Foreskin keratinocyte (primary cell): ENCODE measurements at places on chromosomes 11 and 22. TPM values are rescaled to one million over a fixed set of nuclear protein-coding genes. Genes with fewer than 3 reads are reported as not detected.

- no peak for DNase-seq
These were observed 231.9 kb upstream of the ISX start for GRCh38 chr22:34834059-34834458.

DNA sequence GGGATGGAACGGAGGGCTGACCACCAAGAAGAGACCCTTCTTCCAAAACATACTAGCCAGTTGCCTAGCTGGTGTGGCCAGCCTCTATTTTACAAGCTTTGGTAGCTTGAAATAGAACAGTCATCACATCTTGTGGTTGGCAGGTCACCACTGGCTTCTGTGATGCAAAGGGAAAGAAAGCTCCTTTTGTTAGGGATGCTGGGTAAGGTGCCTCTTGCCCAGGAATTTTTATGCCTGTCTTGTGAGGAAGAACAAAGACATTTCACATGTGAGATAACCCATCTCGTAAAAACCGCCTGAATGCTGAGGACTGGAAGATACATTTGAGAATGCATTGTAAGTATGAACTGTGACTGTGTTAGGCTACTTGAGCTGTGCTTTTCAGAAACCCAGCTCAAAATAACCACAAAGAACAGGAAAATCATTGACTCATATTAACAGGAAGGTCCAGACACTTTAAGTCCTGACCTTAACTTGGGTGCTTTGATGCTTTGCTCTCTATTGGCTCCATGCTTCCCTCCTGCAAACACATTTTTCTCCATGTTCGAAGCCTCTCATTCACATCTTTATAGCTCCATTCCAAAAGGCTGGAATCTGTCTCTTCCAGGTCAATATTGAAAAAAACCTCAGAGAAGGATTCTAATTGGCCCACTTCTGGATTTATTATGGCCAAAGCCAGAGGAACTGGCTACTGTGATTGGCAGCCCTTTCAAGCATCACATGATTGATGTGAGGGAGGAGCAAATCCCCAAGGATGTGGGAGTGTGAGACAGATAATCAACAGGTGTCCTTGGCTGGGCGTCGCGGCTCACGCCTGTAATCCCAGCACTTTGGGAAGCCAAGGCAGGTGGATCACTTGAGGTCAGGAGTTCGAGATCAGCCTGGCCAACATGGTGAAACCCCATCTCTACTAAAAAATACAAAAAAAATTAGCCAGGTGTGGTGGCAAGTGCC is 53.9 kb downstream of the MICAL2 start:
- peak; percentile 90 for DNase-seq

DNA sequence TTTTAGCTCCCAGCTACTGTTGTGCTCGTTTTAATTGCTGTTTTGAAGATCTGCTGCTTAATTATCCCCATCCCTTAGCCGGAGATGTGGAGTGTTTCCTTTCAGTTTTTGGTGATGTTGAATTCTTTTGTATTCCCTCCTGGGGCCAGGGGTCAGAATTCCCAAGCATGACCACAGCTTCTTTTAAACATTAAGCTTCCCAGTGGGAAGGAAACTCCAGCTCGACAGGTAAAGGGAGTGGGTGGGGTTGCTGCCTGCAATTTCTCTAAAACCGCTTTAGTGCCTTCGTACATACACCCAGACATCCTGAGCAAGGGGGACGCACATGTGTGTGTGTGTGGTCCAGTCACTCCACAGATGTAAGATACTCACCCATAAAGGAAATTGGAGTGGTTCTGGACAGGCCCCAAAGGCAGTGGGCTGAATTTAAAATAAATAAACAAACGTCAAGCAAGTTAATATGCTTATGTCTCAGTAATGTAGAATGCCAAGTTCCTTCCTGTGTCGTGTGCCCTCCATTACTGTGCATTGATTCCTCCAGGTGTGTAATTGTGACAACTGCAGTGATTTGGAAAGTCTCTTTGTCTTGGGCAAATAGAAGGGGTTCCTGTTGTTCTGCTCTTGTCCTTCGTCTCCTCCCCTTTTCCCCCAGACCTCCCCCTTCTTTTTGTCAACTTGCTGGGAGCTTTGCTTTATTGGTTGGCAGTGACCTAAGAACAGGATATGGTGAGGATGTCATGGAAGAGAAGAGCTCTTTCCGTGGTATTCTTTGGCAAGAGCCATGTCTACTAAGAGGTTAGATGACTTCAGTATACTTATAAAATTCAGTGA is 19.2 kb upstream of the ADSL start:
- no peak for DNase-seq

GRCh38 chr11:76655501-76656049 is 15.0 kb downstream of the LRRC32 start:
- no peak for DNase-seq

- no peak for DNase-seq
These were observed 5.1 kb upstream of the LMO1 start for GRCh38 chr11:8268530-8269400.

DNA sequence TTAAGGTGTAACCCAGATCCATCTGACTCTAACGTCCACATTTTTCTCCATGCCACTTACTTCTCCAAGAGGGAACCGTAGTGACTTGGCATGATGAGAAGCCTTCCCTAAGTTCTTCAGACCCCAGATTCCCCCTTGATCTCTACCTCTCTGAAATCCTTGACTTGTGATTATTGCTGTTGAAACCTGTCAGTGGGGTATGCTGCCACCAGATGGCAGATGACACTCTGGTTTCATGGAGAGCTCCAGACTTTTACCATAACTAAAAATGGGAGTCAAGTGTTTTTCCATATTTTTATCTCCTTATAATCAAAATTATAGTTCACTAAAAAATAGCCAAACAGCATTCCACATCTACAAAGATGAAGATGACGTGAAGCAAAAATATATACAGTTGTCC is 504.2 kb downstream of the SOX6 start:
- no peak for DNase-seq

DNA sequence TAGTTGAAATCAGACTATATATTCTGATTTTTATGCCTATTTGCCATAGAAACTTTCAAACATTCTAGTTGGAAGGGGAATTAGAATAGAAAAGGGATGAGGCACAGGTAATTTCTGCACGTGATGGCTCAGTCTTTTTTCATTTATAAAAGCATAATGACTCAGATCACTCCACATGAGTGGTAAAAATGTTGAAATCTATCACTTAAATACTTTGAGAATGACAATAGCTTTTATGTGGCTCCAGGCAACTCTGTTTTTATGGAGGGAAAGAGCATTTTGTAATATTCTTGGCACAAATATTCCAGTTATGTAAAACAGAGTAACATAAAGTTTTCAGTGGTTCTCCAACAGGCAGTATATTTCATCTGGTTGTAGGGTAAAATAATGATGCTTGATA is 5.9 kb upstream of the MMP3 start:
- DNase-seq = peak; percentile 86

- DNase-seq = no peak
These were observed 1082.5 kb downstream of the BRD1 start for GRCh38 chr22:48744967-48745841.

- DNase-seq = no peak
These were observed 83.0 kb downstream of the AASDHPPT start for GRCh38 chr11:106160494-106160893.

- no peak for DNase-seq
These were observed 86.5 kb upstream of the E2F8 start for GRCh38 chr11:19327280-19327679.

DNA sequence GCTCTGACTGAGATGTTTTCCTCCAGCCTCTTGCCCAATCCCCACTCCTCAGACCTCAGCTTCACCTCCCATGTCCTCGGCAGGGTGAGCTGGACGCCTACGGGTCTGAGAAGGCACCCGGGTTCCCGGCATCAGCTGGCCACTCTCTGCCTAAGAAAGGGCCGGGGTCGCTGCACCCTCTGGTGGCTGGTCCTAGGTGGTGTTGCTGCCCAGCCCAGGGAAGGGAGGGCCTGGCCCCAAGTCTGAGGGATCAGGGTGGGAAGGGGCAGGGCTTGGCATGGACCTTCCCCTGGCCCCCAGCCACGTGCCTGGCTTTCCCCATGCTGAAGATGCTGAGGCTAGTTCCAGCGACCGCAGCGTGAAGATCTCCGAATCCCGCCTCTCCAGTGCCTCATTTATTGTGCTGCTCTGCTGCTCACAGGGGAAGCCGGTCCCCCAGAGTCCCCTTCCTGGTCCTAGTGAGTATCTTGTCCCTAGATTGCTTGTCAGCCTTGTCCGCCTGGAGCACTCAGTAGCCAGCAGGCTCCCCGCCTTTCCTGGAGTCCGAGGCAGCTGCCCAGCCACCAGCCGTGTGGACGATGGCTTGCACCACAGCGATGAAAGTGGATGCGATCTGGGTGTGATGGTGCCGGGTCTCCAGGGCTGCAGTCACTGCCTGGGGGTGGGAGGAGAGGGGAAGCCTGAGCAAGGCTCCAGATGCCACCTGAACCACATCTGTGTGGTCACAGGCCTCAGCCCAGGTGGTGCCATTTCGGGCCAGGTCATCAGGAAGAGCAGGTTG is 2.9 kb upstream of the GGT5 start:
- DNase-seq = peak; percentile 34

- no peak for DNase-seq
These were observed 10.6 kb upstream of the MPPED1 start for GRCh38 chr22:43401233-43401632.

GRCh38 chr11:36403661-36404060 is 106.4 kb downstream of the TRAF6 start:
- DNase-seq = no peak

DNA sequence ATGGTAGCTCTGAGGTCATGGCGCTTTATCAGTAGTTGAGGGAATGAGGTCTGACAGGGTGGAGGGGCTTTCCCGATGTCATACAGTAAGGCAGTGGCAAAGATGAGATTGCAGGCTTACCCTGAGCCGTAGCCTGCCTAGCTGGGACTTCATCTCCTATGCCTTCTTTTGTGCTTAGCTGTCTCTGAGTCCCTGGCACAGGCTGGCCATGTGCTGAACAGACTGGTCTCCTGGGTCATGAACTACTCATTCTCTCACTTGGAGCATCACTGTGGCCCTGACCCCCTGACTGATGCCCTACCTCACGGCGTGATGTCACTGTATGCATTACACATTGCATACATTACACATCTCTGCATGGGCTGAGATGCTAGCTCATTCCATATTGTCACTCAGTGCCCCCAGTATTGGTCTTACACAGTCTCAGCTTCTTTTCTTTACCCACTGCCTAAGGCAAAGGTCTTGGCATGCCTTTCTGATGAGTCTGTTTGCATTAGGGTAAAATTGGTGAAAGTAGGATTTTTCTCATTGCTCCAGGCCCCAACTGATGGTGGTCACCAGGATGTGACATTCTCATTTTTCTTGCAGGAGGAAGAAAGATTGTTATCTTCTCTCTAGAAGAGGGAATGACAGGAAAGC is 389.4 kb upstream of the CADM1 start:
- no peak for DNase-seq

DNA sequence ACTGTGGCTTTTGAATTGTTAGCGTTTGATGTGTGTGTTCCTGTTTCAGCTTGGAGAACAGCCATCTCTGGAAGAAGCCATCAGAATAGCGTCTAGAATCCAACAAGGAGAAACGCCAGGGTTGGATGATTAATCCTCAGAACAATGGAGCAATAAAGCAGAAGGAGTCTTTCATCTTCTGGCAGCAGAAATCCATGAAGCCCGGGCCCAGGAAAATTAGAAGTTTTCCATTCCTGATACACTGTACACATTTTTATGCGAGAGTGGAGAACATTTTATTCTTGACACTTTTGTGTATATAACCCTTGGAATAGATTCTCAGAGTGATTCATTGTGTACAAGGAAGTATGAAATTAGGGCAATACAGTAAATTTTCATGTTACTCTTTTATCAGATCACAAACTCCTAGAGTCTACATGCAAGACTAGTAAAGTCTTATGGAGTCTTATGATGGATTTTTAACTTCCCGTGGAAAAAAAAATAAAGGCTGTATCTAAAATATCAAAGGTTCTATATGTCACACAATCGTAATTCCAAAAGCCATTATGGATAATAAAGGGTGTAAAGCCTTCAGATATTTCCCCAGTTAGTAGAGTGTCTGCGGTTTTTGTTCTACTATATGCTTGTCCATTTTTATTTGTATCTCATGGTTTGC is 45.9 kb upstream of the WEE1 start:
- no peak for DNase-seq

Gene NXPE1
- not detected in 2 replicates for total RNA-seq

Gene PDHX
- total RNA-seq = 26.3 and 29.7 TPM in 2 replicates

Gene NCF4
- total RNA-seq = not detected in 2 replicates

Gene LGR4
- total RNA-seq = 29.0 and 40.7 TPM in 2 replicates

Gene NDUFS8
- 149 and 157 TPM in 2 replicates for total RNA-seq

Gene CEP126
- 1.2 and 1.7 TPM in 2 replicates for total RNA-seq

Gene TSPAN4
- 77.6 and 85.3 TPM in 2 replicates for total RNA-seq

Gene CARS1
- total RNA-seq = 69.1 and 80.4 TPM in 2 replicates

Gene SCGB1D1
- not detected in 2 replicates for total RNA-seq

Gene FZD4
- 0.49 and 0.68 TPM in 2 replicates for total RNA-seq
